ENCODE measurements at places on chromosomes 16 and 17.

GRCh38 chr17:28470914-28471366 is 2.5 kb upstream of the SLC13A2 start:
- no peak for DNase-seq

- DNase-seq, result no peak
Measured at GRCh38 chr16:57800200-57801097, 1.8 kb downstream of the KIFC3 start.

DNA sequence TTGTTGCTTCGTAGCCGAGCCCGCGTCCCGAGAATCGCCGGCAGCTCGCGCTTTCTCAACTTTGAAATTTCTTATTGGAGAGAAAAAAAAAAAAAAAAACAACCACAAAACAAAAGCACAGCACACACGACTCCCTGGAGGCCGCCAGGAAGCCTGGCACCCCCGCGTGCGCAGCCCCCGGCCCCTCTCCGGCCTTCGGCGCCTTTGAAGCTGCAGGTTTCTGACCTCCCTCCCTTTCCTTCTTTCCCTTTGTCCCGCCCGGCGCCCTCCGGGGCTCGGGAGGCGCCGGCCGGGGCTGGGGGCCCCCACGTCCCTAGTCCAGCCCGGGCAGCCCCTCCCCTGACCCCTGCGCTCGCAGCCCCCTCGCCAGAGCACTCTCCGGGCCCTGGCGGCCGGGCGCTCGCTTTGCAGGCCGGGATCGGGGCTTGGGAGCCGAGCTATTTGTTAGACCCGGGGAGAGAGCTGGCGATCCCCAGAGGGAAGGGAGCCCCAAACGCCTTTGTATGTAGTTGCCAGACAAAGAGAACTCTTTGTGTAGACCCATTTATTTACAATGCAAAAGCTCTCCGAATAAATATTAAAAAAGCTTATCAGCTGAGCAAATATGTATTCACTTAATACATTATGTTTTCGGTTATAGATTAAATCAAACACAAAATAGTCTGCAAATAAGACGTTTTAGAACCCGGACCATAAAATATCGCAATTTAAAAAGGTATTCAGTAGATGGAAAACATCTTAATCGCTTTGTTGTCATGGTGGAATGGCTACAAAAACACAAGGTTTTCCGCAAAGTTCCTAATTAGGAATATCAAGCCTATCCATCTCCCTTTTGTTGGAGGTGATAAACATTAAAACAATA is 2.3 kb downstream of the BAHCC1 start:
- no peak for DNase-seq

- no peak for DNase-seq
Measured at GRCh38 chr17:81006891-81007290, 15.2 kb downstream of the CHMP6 start.

DNA sequence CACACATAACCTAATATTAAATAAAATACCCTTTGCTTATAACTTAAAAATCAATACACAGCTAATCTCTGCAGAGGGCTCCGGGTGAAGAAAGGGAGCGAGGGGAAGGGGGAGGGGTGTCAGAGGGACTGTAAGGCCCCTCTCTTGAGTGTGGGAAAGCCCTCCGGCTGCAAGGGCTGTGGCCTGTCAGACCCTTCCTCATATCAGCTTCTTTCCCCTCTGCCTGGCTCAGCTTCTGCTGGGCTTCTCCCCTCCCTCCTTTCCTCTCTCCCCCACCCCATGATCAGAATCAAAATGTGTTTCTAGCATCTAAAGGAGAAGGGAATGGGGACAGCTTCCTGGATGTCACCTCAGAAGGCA is 4.6 kb upstream of the SCRN2 start:
- no peak for DNase-seq

DNA sequence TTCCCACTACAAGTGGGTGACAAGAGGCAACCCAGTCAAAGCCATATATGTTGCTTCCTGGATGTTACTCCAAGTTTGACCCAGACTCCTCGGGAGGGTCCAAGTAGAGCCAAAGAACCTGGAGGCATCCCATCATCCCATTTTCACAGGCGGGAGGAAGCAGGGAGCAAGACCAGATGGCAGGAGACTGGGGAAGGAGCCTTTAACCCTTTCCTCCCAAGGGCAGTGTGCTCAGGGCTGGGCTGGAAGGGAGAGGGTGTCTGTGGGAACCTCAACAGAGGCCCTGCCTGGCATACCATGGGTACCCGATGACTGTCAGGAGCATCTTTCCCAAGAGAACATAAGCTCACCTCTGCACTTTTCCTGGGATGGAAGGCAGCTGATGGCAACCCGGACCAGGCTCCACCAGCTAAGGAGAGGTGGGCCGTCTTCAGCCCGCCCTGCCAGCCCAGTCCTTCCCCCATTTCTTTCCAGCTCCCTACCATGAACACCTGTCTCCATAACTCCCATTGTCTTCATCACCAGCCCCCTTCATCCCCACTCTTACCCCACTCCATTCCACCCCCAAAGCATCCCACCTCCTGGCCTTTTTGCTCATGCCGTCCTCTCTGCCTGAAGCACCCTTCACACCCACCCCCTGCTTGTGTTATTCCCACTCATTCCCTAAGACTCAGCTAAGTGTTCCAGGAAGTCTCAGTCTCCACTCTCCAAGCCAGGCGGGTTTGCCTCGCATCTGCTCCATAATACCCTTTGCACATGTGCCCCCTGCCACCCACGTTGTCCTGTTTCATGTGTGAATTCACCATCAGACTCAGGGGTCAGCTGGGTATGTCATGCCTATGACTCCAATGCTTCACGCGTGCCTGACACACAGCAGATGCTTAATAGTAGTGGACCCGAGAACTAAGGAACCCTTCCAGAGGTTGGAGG is 5.9 kb upstream of the SLC16A5 start:
- DNase-seq, result no peak

DNA sequence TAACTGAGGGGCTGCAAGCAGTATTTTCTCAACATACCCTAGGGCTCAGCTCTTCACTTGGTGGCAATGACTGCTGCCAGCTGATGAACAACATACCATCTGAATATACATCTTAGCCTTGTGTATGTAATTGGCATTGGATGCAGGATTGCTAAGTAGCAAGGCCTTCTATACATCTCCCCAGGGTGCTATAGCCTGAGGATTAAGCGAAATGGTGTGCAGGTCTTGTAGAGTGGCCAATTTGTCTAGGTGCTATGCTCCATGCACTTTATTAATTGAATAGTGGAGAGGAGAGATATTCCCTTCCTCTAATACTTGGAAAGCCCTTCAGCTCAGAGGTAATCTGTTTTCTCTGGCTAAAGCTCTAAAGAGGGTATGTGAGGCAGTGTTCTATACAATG is 71.9 kb downstream of the KIF2B start:
- no peak for DNase-seq

- no peak for DNase-seq
Measured at GRCh38 chr16:88971371-88972097, 5.5 kb downstream of the CBFA2T3 start.

DNA sequence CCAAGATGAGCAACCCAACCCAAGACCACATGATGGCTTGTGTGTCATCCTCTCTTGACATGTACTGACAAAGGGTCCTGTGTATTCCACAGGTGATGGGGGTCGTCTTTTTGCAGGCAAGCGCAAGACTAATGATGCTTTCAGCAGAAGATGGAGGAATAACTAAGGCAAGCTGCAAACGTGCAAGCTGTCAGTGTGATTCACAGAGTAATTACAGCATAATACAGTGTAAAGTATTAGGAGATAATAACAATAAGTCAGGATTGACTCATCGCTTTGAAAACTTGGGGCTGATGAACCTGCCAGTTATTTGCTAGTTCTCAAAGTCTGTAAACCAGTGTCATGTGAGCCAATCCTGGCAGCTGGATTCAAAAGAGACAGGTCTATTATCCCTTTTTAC is 41.6 kb upstream of the ASIC2 start:
- no peak for DNase-seq

- DNase-seq, result no peak
Measured at GRCh38 chr17:2138761-2139160, 83.9 kb downstream of the HIC1 start.

- DNase-seq, result no peak
Measured at GRCh38 chr16:55570159-55570558, 3.7 kb downstream of the CAPNS2 start.

- no peak for DNase-seq
Measured at GRCh38 chr16:2963074-2963722, 877 bp upstream of the KREMEN2 start.

GRCh38 chr16:66553223-66553622 is 847 bp downstream of the CKLF start:
- DNase-seq, result no peak

DNA sequence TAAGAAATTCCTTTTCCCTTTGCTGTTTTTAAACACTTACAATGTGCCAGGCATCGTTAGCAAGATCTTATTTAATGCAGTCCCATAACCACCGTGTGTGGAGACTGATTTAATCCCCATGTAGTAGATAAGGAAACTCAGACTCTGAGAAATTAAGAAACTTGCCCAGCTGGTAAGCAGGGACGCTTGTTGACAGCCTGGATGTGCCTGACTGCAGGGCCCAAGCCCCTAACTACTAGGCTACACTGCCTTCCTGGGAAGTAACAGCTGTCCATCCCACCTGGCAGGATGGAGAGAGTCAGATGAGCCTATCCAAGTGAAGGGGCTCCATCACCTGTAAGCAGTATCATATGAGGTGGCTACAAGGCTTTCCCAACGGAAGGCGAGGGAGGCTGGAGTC is 23.1 kb downstream of the CDK5RAP3 start:
- DNase-seq, result no peak

DNA sequence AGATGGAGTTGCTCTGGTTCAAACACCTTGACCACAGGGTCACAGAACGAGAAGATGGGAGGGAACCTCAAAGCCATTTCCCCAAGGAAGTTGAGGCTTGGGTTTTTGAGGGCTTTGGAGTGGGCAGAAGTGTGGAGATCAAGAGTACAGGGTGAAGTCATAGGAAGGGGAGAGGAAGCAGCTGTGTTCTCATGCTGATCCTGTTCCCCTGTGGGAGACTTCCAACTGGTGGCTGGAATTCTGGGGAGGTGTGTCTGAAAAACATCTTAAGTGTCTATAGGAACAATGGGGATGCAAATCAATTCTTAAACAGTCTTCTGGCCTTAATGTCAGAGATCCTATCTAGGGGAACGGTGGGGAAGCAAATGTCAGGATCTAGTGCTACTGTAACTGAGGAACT is 38.8 kb upstream of the HSBP1 start:
- no peak for DNase-seq

Measured in putamen (tissue), 1 donor.